ENCODE measurements at places on chromosomes 13 and 19.

DNA sequence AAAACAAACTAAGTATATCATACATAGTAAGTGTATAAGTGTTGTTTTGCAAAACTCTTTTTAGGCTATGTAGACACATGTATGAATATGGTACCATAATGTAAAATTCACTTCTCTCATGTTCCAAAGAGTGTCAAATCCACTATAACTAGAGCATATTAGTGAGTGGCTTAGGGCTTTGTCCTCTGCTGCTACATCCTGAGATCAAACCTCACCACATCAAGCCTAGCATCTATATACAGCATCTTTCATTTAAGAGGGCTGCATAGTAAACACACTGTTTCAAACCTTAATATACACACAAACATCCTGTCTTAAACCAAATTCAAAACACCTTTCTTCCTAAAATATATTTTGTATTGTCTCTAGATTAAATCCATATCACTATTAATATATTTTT lies 38.7 kb downstream of the ELF1 start:
- DNase-seq, result no peak

- DNase-seq, result peak; percentile 100
These were observed at the start of gene GADD45B for GRCh38 chr19:2475702-2476450. TSS of gene GADD45B (plus strand) at chr19:2476127. CDS start at chr19:2476359, 232 bp downstream.

- no peak for DNase-seq
These were observed 77.6 kb downstream of the TSC22D1 start for GRCh38 chr13:44498502-44498901.

GRCh38 chr13:75372517-75372916 lies 109.5 kb downstream of the TBC1D4 start:
- peak; percentile 49 for DNase-seq

GRCh38 chr13:30292325-30292724 lies 15.0 kb downstream of the KATNAL1 start:
- DNase-seq, result no peak

- no peak for DNase-seq
These were observed at the start of gene TMEM38A for GRCh38 chr19:16660763-16661479. TSS of gene TMEM38A (plus strand) at chr19:16661139. CDS start at chr19:16661218, 79 bp downstream.

GRCh38 chr13:73275163-73275562 lies 216.4 kb downstream of the KLF5 start:
- DNase-seq, result no peak

Measured in cerebellum (tissue), 4 donors.